Activated CD4-positive, alpha-beta T cell treated with anti-CD3 and anti-CD28 coated beads, Interleukin-2, amount 10 ng/mL, durations not matched to agents 7 days and 5 days (primary cell): ENCODE measurements at places on chromosomes 4 and X. TPM values are rescaled to one million over a fixed set of nuclear protein-coding genes. Genes with fewer than 3 reads are reported as not detected.

Gene TSPAN7
- 0.12 TPM for total RNA-seq

Gene CABS1
- total RNA-seq, result not detected

DNA sequence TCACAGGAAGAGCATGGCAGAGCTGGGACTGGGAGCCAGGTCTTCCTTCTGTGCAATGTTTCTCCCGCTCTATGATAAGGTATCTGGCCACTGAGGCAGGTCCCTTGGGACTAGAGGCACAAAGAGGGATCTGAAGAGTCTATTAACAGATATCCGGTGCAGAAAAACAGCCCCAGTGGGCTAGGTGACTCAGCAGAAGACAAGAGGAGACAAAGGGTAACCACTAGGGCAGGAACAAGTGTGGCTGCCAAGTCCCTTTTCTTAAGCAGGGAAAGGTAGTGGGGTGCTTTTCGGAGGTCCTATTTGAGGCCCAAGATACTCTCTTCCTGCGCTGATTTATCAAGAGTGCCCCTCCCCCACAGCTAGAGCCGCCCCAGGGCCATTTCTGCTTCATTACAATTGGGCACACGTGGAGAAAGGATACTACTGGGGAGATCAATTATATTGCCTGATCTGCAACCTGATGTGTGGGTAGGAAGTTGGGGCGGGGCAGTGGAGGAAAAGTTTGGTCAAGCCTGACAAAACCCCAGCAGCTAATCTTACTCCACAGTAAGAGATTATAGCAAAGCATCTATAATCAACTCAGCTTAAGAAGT is at the start of gene DGAT2L6:
Gene DGAT2L6, plus strand, starts transcription at position 546 of the 596 bp plus-strand sequence. CDS start 100 bp downstream, outside the sequence.
- DNase-seq, result no peak
- peaks cover 12% of the 10 kb centered on the region for H3K4me1 ChIP-seq
- no peak within 1 kb of the TSS for H3K27ac ChIP-seq
- no peaks in the 10 kb centered on the region for H3K36me3 ChIP-seq
- H3K4me3 ChIP-seq, result no peak within 1 kb of the TSS
- H3K27me3 ChIP-seq, result peaks cover 6% of the 10 kb centered on the region

GRCh38 chr4:174211622-174212044 is 71.8 kb downstream of the FBXO8 start:
- no peak overlapping the region for H3K27ac ChIP-seq
- DNase-seq, result no peak
- no peaks in the 10 kb centered on the region for H3K36me3 ChIP-seq
- peaks cover 31% of the 10 kb centered on the region for H3K4me1 ChIP-seq
- H3K27me3 ChIP-seq, result peaks cover 76% of the 10 kb centered on the region

DNA sequence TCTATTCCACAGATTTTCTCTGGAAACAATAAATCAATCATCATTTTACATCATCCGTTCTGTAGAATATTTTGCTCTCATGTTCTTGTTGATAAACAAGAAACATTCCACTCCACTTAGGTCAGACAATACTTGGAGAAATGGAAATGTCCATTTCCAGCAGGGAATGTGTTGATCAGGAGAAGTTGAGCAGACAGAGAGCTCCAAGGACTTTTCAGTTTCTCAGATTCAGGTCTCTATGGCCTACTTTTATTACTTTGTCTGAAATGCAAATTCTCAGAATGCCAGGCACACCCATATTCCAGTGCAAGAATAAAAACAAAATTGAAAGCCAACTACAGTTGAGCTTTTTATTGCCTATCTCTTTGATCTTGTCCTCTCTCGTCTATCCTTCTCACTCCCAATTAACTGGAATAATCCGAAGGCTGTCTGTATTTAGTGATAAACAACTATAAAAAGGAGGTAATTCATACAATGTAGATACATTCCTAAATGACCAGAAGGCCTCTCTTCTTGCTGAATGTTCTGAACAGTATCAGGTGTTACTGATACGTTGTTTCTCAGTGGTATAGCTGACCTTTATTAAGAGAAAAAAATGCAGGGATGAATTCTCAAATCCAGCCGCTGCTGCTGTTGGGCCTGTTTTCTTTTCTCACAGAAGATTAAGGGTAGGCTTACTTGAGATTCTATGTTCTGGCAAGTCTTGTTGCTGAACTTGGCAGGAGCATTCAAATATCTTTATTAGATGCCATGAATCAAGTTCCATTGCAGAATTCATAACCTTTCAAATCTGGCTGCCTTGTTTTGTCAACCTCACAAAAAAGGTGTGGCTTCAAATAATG is 72.1 kb downstream of the HPGD start:
- H3K27me3 ChIP-seq, result no peaks in the 10 kb centered on the region
- no peaks in the 10 kb centered on the region for H3K4me1 ChIP-seq
- no peak for DNase-seq
- H3K36me3 ChIP-seq, result no peaks in the 10 kb centered on the region
- no peak overlapping the region for H3K4me3 ChIP-seq
